Cerebellum (tissue), 4 donors: ENCODE measurements at places on chromosomes 7 and 10. TPM values are rescaled to one million over a fixed set of nuclear protein-coding genes. Genes with fewer than 3 reads are reported as not detected.

The CRYGN gene
- not detected for total RNA-seq

The HOXA2 gene
- not detected for total RNA-seq

The ATAD1 gene
- total RNA-seq = 57.8 TPM

The CAV1 gene
- total RNA-seq = 13.8 TPM

The SCART1 gene
- 2.5 TPM for total RNA-seq

The BICC1 gene
- total RNA-seq = 6.4 TPM

The LRWD1 gene
- 25.3 TPM for total RNA-seq

The SPDYE2 gene
- total RNA-seq = not detected

The GSDME gene
- total RNA-seq = 31.3 TPM

The KLLN gene
- total RNA-seq = 0.82 TPM

The ATOH7 gene
- total RNA-seq = 1.5 TPM

The ATRNL1 gene
- total RNA-seq = 419 TPM

The LYZL1 gene
- total RNA-seq = not detected

The CNNM1 gene
- 6.3 TPM for total RNA-seq

The VTI1A gene
- total RNA-seq = 59.8 TPM

The SPDYE2B gene
- not detected for total RNA-seq

The TBATA gene
- not detected for total RNA-seq

The DENND2A gene
- total RNA-seq = 31.7 TPM

The CYP3A7 gene
- total RNA-seq = 0.45 TPM

The LIPN gene
- total RNA-seq = not detected

The CDC123 gene
- total RNA-seq = 69.6 TPM

The RAB19 gene
- not detected for total RNA-seq

The TBX20 gene
- not detected for total RNA-seq

The MBLAC1 gene
- 2.4 TPM for total RNA-seq

The GIMAP1 gene
- total RNA-seq = 0.82 TPM

The PCGF6 gene
- total RNA-seq = 10.0 TPM

The BRAF gene
- total RNA-seq = 94.5 TPM

The PPP1R3C gene
- total RNA-seq = 19.6 TPM

The KIF11 gene
- 16.2 TPM for total RNA-seq

The SLC18A3 gene
- total RNA-seq = 3.4 TPM

The PPP1R17 gene
- total RNA-seq = 4.4 TPM

The CLRN3 gene
- total RNA-seq = 0.27 TPM

The SYT15 gene
- 1.8 TPM for total RNA-seq

The PKD1L1 gene
- total RNA-seq = 0.64 TPM

The NAT16 gene
- total RNA-seq = 2.1 TPM

The TUBAL3 gene
- 0.27 TPM for total RNA-seq

The ACTR3C gene
- total RNA-seq = 8.3 TPM

The MEOX2 gene
- 0.09 TPM for total RNA-seq

The STEAP4 gene
- total RNA-seq = 0.27 TPM

The SLC25A28 gene
- 22.1 TPM for total RNA-seq

The GJD4 gene
- total RNA-seq = not detected

The TRDMT1 gene
- 36.7 TPM for total RNA-seq

The GPC2 gene
- total RNA-seq = 57.9 TPM

The OPALIN gene
- not detected for total RNA-seq

The RHBDD2 gene
- 29.4 TPM for total RNA-seq

The GDF2 gene
- total RNA-seq = not detected

The ZNF248 gene
- total RNA-seq = 51.9 TPM

The SLC16A9 gene
- 19.9 TPM for total RNA-seq
